ENCODE measurements at places on chromosomes 6 and 20.
A peak's percentile ranks its signal among the peaks of the same experiment; 100 is the strongest.

- no peak for DNase-seq
These were observed 75.7 kb upstream of the RALY start for GRCh38 chr20:33917831-33918525.

- DNase-seq, result no peak
These were observed 105.1 kb downstream of the UST start for GRCh38 chr6:148851683-148852556.

DNA sequence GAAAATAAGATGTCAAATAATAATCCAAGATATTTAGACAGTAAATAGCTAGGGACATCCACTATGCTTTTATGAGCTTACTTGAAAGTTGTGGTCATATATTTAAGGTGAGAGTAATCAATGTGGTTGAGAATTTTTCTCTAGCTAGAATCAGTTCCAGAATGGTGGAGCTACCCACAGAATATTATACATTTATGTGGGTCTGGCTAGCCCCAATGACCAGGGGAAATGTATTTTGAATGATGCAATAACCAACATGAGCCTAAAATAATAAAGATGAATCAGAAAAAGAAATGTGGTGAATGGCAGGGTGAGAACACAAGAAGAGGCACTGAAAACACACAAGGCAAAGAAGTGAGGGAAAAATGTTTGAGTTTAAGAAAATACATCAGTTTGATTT, 325.7 kb downstream of the TBC1D32 start:
- DNase-seq, result peak; percentile 52

- DNase-seq, result no peak
These were observed 106.0 kb upstream of the MTHFD1L start for GRCh38 chr6:150759483-150759882.

Data from fibroblast of skin of back (primary cell).